ENCODE measurements at places on chromosomes 1 and 21.
A peak's percentile ranks its signal among the peaks of the same experiment; 100 is the strongest.

DNA sequence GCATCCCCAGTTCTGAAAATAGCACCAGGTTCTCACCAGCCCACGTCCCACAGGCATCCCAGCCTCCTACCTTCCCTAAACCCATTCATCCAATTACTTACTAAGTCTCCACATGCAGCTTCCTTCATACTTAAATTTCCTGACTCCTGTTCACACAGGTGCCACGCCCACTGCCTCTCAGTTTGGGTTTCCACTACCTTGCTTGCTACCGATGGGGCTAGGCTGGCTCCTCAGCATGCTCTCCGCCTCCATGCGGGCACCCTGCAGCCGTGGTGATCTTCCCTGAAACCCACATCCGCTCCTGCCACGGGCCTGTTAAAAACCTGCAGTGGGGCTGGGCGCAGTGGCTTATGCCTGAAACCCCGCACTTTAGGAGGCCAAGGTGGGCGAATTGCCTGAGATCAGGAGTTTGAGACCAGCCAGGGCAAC lies 70.4 kb upstream of the ANGPTL1 start:
- no peak for DNase-seq

GRCh38 chr1:152440635-152441471 lies 26.8 kb upstream of the CRNN start:
- peak; percentile 75 for DNase-seq

DNA sequence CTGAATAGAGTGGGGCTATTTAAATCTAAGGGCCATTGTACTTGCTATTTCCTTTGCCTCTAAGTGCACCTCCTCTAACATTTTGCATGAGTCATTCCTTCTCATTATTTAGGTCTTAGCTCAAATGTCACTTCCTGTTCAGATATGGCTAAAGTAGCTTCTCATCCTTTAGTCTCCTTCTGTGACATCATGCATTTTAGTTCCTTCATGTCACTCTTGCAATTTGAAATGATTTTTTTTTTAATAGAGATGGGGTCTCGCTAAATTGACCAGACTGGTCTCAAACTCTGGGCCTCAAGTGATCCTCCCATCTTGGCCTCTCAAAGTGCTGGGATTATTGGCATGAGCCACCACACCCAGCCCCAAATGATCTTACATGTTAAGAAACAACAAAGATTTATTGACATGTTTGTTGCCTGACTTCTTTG lies 6.6 kb downstream of the TBX19 start:
- DNase-seq, result peak; percentile 80

GRCh38 chr1:6860401-6860800 lies 75.1 kb downstream of the CAMTA1 start:
- DNase-seq, result peak; percentile 65

- DNase-seq, result no peak
Measured at GRCh38 chr1:155228096-155228427, 19.6 kb downstream of the MTX1 start.

DNA sequence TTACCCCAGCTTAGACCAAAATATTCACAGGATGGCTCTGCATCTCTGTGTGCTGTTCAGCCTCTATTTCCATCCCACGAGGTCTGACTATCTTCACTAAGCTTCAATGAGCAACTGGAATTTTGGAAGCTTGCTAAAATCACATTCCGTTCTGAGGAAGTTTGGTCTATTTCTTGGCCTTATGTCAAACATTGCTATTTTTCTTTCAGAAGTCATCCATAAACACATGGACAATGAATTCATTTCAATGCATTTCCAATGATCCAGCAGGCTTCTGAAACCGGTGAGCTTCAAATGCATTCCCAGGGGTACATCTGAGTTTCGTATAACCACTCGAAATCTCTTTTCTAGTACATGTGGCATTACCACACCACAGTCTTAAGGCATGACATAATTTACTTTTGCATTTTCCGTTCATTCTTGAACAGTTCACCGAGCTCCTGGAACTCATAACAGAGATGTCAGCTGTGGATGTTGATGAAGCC lies 294.1 kb upstream of the KAZN start:
- DNase-seq, result no peak

DNA sequence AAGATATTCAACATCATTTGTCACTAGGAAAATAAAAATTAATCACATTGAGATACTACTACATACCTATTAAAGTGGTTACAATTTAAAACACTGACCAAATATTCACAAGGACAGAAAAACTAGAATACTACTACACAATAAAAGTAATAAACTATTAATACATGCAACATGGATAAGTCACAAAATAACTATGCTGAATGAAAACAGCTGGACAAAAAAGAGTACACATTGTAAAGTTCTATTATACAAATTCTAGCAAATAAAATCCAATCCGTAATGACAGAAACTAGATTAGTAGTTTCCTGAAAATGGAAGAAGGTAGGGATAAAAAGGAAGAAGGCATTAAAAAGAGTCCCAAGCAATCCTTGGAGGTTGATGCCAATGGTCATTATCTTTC lies 348.7 kb upstream of the PTBP2 start:
- no peak for DNase-seq

DNA sequence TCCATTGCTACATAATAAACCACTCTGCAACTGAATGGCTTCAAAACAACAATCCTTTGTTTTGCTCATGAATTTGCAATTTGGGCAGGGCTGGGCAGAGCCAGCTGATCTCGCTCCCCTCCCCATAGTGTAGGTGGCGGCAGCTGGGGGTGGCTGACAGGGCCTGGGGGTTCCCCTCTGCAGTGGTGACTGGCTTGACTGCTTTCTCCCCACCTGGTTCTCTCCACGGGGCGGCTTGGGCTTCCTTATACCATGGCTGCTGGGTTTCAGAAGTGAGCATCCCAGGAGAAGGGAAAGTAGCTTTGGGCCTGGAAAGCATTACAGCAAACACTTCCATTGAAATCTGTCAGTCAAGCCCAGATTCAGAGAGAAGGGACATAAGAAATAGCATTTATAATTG lies 129.7 kb upstream of the ZBTB40 start:
- no peak for DNase-seq

DNA sequence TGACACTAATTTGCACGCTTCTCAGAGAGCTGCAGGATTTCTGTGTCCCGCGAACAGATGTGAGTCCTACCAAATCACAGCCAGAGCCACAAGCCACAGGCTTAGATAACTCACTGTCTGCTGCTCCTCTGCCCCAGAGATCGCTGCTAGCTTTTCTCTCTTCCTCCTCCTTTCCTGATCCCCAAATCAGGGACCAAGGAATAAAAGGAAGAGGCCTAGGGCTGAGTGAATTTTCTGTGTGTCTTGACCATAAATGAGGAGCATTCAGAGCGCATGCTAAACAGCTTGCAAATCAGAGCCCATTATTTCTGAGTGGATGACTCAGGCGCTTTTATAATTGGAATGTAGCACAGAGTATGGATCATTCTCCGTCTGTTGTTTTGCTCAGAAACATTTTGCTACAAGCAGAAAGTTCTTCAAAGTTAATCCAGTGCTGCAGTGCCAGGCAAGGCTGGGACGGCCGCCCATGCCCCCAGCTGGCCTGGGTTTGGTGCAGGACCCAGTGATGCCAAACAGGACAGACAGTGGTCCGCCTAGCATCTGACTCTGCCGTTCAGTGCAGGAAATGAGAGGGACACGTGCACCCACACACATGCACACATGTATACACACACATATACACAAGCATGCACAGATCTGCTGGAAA lies 38.2 kb downstream of the KCNAB2 start:
- DNase-seq, result no peak

- DNase-seq, result no peak
Measured at GRCh38 chr1:39082010-39082799, 56.1 kb downstream of the NDUFS5 start.

- DNase-seq, result no peak
Measured at GRCh38 chr21:25939396-25939761, 204.6 kb downstream of the GABPA start.

DNA sequence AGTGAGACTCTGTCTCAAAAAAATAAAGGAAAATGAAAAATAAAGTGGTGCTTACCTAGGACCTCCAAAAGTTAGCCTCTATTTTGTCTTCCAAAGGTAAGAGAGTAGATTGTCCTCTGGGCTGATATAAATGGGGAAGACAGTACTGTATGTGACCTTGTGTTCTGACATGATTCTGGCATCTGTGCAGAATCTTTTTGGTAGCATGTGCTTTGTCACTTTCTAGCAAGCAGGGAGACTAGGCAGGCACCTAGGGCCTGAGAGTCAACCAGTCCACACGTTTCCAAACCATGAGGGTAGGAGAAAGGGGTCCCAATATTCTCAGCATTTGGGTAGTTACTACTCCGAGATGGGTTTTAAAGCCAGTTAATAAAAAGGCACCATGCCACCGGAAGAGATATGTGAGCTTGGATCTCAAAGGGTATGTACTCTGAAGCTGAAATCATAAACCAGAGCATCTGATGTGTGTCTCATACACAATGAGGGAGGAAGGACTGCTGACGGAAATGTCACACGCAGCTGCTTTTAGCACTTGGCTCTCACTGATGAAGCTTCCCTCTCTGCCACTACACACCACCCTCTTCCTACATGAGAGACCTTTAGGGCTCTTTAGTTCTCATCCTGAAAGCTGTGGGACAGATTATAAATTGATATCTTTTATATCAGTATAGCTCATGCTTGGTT lies 27.0 kb upstream of the SLC16A1 start:
- DNase-seq, result no peak

DNA sequence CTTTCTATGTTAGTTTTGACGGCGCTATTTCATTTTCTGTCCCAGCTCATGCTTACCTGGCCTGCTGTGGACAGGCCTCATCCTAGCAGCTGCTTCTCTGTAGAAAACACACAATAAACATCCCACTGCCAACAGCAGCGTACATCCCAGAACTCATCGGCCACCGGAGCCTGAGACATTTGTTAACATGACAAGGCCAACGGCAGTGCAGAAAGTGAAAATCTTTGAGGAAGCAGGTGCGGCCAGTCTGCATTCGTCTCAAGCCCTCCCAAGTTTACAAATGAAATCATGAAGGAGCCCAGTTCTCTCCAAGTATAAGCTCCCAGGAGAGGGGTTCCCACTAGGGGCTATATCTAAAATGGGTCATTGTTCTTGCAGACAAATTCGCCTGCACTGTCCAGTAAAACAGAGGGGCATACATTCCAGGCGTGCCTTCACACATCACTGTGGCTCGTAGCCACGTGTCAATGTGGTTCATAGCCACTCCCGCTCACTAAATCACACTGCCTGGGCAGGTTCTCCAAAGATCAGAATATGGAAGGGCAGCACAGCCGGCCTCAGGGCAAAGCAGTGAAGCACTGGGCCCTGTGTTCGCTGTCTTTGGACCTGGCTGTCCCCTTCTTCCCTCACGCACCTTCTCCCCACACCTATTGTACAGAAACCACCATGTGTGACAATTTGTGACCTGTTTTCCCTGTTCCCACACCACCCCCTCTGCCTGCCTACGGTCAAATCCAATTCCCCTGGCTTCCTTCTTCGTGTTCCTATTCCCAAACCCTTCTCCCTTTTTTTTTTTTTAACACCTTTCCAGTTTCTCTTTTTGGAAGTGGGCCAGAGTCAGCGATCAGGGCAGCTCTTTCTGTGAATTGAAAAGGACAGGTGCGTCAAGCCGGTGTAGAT lies 27.0 kb upstream of the ABCG1 start:
- DNase-seq, result no peak

DNA sequence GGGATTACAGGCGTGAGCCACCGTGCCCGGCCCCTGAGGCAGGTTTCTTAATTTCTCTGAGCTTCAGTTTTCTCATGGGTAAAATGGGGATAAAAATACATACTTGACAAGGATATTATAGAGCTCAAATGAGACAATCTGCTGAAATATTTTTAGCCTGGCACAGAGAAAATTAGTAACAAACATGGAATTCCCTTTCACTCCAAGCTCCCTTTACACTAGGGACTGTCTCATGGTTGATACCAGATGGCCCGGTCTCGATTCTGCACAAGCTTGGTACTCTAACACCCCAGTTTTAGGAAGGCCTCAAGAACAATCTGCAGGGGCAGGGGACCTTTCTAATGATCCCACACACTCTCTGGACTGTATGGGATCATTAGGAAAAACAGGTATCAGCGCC lies 671.7 kb downstream of the SMYD3 start:
- no peak for DNase-seq

DNA sequence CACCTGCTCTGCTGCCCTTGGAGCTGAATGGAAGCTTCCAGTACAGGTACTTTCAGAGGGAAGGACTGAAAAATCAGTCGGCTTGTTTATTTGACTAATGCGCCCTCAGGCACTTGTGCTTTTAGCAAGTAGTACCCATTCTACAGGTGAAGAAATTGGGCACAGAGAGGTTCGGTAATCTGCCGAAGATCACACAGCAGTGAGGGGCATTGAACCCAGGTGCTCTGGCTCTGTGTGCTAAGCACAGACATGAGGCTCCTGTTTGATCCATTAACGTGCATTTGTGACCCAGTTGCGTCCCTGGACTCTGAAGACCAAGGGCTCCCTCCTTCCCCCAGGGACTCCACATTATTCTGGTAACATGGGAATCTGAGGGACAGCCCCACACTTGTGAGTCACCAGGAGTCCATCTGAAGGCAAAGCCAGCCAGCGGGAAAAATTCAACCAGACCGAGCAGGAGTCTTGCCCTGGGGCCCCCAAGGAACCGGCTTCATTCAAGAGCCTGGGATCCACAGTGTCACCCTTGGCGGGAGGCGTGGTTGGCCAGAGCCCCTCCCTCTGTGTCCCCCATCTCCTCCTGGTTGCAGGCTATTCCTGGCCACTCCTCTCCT lies 192.4 kb upstream of the ARHGEF16 start:
- DNase-seq, result no peak
